Forelimb muscle (tissue), 1 donor: ENCODE measurements at places on chromosomes 3 and 15. TPM values are rescaled to one million over a fixed set of nuclear protein-coding genes. Genes with fewer than 3 reads are reported as not detected.

- no peak for DNase-seq
Observed at GRCh38 chr3:74173090-74173489, 441.4 kb downstream of the CNTN3 start.

DNA sequence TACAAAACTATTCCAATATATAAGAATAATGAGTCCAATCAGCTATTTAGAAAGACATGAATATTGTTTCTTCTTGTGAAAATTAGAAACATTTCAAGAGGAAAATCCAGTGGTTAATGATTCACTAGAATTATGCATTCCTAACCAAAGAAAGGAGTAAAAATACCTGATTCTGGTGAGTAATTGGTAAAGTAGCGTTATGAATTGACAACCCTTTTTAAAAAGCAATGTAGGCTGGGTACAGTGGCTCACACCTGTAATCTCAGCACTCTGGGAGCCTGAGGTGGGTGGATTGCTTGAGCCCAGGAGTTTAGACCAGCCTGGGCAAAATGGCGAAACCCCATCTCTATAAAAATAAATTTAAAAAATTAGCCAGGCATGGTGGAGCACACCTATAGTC, 43.3 kb downstream of the TOPAZ1 start:
- DNase-seq = no peak

- peak; percentile 54 for DNase-seq
Observed at GRCh38 chr3:154060238-154061000, 60.8 kb upstream of the ARHGEF26 start.

- no peak for DNase-seq
Observed at GRCh38 chr3:143472731-143473523, 353.4 kb downstream of the CHST2 start.

PTH1R gene
- polyA plus RNA-seq = 10.9 TPM

POTEB3 gene
- not detected for polyA plus RNA-seq
